Activated CD4-positive, alpha-beta T cell treated with anti-CD3 and anti-CD28 coated beads, Interleukin-2, amount 50 U/mL, for 4 hours (primary cell): ENCODE measurements at places on chromosomes 12 and 14.

DNA sequence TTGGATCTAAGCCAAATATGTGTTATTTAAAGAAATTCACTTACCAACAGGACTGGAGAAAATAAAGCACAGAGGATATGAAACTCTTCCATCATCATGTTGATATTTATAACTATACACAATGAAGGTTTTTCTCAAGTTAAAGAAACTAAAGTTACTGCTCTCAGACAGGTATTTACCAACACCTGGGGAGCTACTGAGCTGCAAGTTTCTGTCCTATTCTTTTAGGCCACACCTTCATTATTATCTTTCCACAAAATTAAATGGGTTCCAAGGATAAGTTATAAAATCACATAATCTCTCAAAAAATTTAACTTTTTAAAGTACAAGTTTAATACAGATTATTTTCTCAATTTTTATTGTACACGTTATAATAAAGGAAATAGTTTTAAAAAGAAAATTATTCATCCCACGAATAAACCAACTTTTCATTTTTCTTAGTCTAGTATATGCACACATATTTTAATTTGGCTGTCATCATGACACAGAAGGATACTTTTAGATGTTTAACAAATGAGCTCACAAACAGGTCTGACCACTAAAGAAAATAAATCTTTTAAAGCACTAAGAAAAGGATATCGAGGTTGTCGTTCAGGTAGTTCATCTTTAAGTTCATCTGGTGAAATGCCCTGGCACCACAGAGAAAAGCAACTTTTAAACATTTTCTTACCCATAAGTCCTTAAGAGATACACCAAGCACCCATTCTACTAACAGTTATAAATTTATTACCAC is 7.8 kb downstream of the GMFB start:
- DNase-seq, result no peak

DNA sequence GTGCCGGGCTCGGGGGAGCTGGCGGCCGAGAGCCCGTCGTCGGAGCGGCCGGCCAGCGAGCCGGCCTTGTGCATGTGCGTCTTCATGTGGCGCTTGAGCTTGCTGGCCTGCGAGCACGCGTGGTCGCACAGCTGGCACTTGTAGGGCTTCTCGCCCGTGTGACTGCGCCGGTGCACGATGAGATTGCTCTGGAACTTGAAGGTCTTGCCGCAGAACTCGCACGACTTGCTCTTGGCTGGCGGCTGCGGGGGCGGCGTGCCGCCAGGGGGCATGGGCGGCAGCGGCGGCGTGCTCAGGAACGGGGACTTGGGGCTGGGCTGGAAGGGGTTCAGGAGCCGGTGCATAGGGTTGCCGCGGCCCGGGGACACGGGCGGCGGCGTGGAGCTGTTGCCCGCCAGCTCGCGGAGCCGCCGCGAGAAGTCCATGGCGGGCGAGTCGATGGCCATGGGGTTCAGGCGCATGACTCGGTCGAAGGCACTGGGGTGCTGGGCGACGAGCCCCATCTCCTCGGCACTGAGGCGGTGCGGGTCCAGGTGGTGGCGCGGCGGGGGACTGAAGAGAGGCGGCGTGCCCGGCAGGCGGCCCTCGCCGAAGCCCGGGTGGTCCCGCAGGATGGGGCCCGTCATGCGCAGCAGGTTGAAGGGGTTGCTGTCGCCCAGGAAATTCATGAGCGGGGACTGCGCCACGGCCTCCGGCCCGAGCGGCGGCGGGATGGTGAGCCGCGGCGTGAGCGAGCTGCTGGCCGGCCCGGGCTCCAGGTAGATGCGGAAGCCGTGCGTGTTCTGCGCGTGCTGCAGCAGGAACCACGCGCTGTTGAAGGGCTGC is 96.5 kb downstream of the BCL11B start:
- no peak for DNase-seq

DNA sequence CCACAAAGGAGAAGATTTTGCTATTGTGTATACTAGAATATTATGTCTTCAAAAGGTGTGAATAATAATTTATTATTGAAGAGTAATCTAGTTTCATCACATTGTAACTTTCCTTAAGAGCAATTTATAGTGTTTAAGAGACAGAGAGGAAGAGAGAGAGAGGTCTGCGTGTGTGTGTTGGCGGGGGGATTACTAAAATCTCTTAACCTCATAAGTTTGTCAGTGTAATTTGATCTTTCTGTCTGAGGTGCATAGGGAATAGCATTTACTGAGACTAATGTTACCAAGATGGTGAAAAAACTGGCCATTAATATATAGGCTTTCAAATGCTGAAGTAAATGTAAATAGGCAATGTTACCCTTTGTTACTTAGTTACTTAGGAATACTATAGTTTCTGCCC is 48.2 kb upstream of the BTG1 start:
- no peak for DNase-seq

DNA sequence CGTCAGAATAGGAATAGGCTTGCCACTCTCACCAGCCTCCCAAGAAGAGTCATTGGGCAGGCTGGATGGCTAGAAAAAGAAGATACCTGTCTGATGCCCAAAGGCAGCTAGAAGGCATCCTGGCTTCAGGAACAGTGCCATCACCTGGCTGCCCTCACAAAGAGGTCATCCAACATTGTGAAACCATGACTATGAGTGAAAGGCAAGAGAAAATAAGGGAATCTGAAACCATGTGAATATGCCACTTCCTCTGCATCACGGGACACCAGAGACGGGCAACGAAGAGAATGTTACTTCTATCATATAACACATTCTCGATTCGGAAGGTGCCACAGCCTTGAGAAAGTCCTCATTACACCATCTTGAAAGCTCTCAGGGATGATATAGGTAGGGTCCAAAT is 182.0 kb downstream of the DAD1 start:
- no peak for DNase-seq

DNA sequence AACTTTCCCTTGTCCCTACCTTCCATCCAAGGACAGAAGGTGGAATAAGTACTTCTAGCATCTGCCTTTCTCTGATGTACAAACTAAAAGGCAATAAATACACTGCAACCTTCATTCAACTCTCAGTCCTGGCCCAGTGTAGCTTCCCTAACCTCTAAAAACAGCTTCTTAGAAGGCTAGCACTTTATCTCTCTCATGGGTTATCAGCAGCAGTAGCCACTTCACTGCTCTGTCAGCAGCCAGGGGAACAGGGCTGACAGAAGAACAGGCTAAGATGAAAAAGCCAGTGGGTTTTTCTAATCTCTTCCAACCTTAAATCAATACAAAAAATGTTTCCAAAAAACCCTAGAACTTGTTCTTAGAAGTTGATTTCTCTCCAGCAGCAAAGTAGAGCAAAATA is 13.2 kb downstream of the BAZ2A start:
- DNase-seq, result no peak

- no peak for DNase-seq
Observed at GRCh38 chr12:3190101-3190500, 112.9 kb downstream of the TSPAN9 start.

- no peak for DNase-seq
Observed at GRCh38 chr12:131700271-131700670, 10.6 kb upstream of the SFSWAP start.

- DNase-seq, result no peak
Observed at GRCh38 chr12:131755305-131756113, 44.6 kb downstream of the SFSWAP start.

GRCh38 chr14:105665951-105666277 is 139.5 kb downstream of the TMEM121 start:
- no peak for DNase-seq

DNA sequence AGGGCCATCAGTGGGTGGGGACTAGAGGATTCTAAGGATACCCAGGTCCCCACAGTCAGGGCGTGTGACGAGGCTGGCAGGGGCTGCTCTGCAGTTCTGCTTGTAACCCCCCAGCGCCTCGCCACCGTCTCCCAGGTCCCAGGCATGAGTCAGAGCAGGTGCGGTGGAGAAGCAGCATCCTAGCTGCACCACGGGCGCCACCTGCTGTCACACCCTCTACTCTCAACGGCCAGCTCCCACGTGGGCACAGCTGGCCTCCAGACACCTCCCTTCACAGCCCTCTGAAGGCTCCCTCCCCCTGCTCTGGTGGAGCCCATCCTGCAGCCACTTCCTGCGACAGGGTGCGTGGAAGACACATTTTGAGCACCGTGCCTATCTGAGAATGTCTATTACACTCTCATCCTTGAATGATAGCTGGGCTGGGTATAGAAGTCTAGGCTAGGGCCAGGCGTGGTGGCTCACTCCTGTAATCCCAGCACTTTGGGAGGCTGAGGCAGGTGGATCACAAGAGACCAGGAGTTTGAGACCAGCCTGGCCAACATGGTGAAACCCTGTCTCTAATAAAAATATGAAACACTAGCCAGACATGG is 6.9 kb upstream of the NUDT14 start:
- no peak for DNase-seq

GRCh38 chr12:132502149-132502881 is 12.4 kb downstream of the FBRSL1 start:
- DNase-seq, result no peak

DNA sequence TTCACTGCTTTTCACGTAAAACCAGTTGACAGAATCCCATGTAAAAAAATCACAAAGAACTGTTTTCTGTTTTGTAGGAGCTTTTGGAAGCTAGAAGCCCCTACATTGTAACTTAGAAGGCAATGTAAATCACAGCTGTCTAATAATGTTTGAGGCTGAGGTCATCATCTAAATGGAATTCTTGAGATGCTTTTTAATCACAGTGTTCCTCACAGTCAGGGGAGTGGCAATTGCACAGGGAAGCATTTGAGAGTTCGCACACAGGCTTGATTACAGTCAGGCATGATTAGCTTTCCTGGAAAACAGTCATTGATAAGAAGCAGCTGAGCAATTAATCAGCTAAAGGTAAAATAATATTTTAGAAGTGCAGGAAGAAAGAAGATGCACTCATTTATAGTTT is 2.9 kb downstream of the SLC17A8 start:
- DNase-seq, result no peak

DNA sequence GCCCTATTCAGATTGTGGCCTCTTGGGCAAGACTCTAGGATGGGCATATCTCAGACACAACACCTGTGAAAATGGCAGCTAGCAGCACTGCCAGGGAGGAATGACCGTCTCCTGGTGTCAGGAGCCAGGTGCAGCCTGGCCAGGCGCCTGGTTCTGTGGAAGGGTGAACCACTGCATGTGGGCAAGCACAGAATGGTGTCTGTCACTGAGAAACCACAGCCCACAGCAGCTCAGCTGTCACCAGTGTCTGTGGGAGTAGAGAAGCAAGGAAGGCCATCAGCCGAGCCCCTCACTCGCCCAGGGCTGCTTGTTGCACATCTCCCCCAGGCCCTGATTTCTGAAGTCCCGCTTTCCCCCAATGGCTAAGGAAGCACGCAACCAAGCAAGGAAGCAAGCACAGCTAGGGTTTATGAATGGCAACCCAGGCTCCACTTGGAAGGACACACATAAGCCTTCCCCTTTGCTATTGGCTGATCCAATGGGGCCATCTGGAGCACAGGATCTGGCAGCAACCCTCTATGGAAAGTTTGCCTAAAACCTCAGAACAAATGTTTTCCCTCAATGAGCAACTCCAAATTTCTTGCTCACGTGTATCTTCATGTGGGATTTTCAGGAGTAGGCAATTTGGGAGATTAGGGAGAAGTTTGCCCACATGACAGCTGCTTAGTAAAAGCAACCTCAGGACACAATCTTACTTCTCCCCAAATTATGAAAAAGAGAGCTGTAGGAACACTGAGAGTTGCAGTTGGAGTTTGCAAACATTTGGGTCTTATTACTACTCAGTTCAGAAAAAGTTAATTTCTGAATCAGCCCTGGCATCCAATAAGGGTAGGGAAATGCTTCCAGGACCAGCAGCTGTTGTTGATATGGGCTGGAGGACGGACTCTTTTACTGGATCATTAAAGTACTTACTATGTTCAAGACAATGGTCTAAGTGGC is 44.7 kb downstream of the GPHB5 start:
- no peak for DNase-seq
